Purkinje cell (primary cell): ENCODE measurements at places on chromosomes 13 and 19. TPM values are rescaled to one million over a fixed set of nuclear protein-coding genes. Genes with fewer than 3 reads are reported as not detected.

The C2CD4C gene
- 0.08 TPM in 1 of 2 replicates, not detected in the other for polyA plus RNA-seq

The USP12 gene
- 15.1 and 15.2 TPM in 2 replicates for polyA plus RNA-seq

The ZNF560 gene
- not detected in 2 replicates for polyA plus RNA-seq

The FFAR1 gene
- polyA plus RNA-seq: not detected in 2 replicates

The RFXANK gene
- polyA plus RNA-seq: 20.4 and 26.6 TPM in 2 replicates

The GRIK5 gene
- 0.29 and 0.40 TPM in 2 replicates for polyA plus RNA-seq

The FGF22 gene
- 0.26 TPM in 1 of 2 replicates, not detected in the other for polyA plus RNA-seq

The SMIM44 gene
- not detected in 2 replicates for polyA plus RNA-seq

The FAM216B gene
- not detected in 2 replicates for polyA plus RNA-seq

The ZNF836 gene
- 12.4 and 18.1 TPM in 2 replicates for polyA plus RNA-seq

The NLRP4 gene
- polyA plus RNA-seq: not detected in 2 replicates

The STOML3 gene
- not detected in 2 replicates for polyA plus RNA-seq
